ENCODE measurements at places on chromosomes 4 and X.

DNA sequence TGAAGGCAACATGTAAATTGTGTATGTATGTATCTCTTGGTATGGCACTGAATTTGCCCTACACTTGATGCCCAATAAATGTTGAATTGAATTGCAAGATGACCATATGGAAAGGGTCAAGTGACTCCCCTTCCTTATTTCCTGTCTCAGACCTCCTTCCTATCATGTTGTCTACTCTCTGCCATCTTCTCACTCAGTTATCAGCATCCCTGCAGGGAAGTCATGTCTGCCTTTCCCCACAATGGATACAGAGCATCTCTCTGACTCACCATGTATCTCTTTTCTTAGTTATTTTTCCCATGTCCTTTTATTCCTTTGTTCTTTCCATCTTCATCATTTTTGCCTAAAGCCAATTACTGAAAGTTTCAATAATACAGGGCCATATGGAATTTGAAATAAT, 22.5 kb downstream of the BMX start:
- DNase-seq, result no peak

DNA sequence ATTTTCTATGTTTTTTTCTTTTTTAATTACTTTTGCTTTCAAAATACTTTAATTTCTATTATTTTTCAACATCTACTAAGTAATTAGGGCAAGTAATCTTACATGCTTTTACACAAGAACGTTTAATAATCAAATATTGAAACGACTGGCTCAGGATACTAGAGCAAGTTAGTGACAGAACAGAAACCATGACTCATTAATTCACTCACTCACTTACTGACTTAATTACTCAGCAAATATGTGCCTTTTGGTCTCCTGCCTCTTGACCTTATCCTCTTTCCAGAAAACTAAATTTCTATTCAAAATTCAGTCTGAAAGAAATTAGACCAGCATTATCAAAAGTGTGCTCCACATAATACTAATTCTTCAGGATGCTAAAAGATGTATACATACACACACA, 314.9 kb upstream of the TEX13C start:
- DNase-seq, result no peak

DNA sequence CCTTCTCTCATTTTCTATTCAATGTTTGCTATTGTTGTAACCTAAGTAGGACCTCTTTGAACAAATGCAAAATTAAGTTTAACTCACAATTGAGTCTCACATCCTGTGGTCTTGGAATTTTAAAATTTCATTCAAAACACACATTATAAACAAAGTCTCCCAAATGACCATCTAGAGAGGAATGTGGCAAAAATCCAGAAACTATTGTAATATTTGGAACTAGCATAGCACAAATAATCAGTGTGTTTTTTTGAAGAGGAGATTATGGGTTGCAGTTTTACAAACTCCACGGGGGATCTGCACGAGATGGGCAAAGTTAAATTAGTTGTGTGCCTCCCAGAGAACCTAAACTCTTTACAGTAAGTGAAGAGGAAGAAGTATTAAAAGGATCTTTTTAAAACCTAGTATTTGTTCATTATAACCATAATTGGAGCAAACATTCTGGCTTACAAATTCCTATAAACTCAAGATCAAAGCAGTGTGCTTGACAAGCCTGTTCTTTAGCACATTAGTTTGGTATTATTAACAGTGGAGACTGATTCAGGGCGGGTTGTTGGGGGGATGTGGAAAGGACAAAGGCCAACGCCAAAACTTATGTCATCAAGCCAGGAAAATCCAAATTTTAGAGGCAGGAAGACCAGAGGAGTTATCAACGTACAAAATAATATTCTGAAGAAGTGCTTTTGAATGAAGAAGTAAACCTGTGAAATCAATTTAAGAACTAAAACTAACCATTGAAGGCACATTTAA, 22.4 kb upstream of the RBPJ start:
- DNase-seq, result no peak

- DNase-seq, result no peak
Observed at GRCh38 chr4:41575207-41575606, 37.2 kb downstream of the LIMCH1 start.

DNA sequence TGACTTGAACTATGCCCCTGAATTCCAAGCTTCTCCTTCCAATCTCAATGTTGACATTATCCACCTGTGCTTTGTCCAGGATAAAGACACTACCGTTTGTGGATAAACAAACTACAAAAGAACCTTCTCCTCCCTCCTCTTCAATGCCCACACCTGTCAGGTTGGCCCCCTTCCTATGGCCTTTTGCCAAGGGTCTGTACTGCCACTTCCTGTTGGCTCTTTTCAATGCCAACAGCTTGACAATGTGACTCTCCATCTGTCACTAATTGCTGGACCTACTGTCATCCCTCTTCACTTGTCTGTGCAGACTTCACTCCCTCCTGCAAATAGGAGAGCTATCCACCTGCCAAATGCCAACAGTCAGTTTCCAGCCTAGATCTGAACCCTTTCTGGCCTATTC, 35.8 kb upstream of the MID1 start:
- no peak for DNase-seq

- DNase-seq, result no peak
Observed at GRCh38 chr4:59068722-59069418, 1958.7 kb upstream of the IGFBP7 start.

DNA sequence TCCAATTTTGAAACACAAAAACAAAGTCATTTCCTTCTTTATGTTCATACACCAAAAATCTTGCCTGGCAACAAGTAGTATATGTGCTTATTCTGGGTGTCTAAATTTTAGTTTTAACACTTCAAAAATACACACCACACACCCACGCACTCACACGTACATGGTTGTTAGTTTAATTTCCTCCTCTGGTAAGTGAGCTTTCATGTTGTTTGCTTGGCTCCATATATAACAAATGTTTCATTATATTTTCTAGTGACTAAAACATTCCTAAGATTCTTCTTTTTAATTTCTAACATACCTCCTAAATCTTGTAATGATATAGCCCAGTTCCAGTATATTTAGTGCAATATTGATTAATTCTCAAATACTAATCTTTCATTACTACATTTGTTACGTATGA, 80.9 kb downstream of the PRDM5 start:
- no peak for DNase-seq

- DNase-seq, result no peak
Observed at GRCh38 chr4:90875791-90876190, 748.6 kb downstream of the CCSER1 start.

DNA sequence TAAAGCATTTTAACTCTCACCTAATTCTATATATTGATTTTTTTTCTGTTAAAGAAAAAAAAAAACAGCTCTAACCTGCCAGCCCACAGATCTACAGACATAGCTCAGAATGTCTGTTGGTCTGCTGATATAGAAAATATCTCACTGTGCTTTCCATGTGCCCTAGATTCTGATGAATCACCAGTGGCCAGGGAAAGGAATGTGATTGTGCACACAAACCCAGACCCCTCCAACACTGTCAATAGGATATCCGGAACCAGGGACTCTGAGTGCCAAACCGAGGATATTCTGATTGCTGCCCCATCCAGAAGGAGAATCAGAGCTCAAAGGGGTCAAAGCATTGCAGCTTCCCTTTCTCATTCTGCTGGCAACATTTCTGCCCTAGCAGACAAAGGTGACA, 12.1 kb upstream of the SCML1 start:
- DNase-seq, result no peak

DNA sequence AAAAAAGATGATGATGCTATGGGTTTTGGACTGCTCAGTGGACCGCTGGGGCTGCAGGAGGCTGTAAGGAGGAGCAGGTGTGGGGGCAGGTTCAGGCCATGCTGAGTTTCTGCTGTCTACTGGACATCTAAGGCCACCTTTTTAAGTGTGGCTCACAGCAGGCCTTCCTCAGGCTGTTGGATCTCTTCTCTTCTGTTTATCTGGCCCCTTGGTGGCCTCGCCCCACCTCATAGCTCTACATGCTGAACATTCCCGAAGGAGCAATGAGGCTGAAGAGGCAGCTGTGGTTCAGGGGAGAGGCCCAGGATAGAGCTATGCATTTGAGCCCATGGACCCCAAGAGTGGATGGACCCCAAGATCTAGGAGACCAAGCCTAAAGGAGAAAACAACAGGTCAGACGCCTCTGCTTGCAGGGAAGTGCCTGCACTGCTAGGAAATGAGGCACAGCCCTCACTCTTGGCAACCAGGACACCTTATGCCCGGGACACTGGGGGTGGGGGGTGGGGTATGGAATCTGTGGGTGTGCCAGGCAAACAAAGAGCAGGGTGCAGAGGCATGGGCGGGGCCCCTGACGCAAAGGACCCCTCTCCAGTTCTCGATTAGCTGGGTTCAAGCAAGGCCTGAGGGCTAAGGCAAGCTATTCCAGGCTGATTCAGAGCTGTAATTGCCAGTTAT, 168.9 kb downstream of the BCOR start:
- DNase-seq, result no peak

DNA sequence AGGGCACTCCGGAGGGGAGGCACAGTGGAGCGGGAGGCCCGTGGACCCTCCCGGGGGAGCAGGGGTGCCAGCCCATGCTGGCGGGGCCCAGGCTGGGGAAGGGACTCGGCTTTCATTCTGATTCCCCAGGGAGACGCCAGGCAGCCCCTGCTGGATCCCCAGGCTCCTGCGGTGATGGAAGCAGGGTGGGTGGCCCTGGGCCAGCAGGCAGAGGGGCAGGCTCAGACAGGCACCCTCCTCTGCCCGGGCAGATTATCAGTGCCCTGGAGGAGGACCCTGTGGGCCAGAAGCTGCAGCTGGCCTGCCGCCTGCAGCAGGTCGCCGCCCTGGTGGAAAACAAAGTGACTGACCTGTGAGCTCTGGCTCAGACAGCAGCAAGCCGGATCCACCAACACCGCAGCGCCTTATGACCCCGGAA, 2.1 kb upstream of the SRPK3 start:
- DNase-seq, result no peak

- DNase-seq, result no peak
Observed at GRCh38 chrX:2430265-2430825, 70.4 kb downstream of the DHRSX start.

DNA sequence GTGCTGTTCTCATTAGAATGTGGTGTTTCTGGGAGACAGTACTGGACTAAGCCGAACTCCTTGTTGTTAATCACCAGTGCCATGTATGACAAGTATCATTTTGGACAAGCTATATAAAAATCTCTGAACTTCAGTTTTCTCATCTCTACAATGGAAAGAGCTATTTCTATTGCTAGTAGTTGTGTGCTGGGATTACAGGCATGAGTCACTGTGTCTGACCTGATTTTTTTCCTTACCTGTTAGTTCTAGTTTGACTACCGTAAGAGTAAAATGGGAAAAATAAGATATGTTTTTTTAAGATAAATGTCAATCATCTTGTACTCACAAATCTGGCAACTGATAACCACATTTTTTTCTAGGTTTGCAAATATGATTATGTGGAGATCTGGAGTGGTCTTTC, 192.3 kb downstream of the TLL1 start:
- no peak for DNase-seq

DNA sequence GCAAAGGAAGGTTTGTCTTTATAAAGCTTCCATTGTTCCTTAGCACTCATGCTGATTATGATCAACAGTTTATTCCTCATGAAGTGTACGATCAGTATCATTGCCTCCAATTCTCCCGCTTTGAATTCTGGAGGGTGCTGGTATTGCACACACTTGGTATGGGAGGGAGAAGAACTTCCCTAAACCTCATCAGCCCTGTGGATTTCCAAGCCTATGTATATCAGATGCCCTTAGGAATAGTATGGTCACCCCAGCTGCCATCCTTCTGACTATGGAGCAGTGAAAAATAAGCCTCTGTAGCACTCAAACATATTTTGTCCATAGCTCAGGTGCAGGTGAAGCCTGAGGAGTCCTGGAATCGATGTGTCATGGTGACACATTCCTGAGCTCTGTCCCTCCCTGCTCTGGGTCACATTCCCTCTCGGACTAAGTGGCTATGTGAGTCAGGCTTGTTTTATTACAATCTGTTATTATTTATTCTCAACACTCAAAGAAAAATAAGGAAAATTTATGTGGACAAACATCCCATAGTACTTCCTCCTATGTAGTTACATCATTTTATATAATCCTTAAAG, 2.0 kb upstream of the ZDHHC9 start:
- DNase-seq, result no peak

GRCh38 chr4:21954916-21955315, 6.3 kb upstream of the KCNIP4 start:
- DNase-seq, result no peak

GRCh38 chr4:142547974-142548373, 298.1 kb downstream of the INPP4B start:
- DNase-seq, result no peak

- no peak for DNase-seq
Observed at GRCh38 chrX:150258463-150259430, 104.4 kb upstream of the MAMLD1 start.

DNA sequence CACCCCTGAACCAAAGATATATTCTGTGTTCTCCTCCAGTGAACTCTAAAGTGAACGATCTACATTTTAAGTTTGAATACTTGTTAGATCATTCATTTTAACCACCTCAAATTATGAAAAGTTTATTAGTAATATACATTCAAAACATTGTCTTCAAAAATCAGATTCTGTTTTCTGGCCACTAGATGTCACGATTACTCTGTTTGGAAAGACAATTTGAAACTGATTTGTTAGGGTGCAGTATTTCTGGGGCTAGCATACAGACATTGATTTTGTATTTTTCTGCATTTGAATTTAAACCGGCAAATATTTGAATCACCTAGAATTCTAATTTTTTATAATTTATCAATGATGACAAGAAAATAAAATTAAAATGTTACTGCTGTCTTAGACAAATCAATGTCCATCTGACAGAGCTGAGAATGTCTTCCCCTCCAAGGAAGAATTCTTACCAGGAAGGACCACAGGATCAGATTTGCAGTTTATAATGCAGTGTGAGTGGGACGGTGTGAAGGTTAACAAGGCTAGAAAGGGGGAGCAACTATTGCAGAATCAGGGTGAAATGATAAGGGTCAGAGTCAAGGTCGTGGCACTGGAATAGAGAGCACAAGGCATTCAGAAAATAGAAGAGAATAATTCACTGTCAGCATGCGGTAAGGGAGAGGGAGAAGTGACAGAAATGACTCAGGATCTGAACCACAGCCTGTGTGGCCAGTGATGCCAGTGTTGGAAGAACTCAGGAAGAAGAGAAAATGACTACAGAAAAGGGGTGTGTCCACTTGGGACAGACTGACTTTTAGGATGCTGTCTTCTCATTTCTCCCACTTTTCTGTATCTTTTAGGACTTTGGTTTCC, 91.6 kb downstream of the ANXA10 start:
- DNase-seq, result peak; percentile 18

DNA sequence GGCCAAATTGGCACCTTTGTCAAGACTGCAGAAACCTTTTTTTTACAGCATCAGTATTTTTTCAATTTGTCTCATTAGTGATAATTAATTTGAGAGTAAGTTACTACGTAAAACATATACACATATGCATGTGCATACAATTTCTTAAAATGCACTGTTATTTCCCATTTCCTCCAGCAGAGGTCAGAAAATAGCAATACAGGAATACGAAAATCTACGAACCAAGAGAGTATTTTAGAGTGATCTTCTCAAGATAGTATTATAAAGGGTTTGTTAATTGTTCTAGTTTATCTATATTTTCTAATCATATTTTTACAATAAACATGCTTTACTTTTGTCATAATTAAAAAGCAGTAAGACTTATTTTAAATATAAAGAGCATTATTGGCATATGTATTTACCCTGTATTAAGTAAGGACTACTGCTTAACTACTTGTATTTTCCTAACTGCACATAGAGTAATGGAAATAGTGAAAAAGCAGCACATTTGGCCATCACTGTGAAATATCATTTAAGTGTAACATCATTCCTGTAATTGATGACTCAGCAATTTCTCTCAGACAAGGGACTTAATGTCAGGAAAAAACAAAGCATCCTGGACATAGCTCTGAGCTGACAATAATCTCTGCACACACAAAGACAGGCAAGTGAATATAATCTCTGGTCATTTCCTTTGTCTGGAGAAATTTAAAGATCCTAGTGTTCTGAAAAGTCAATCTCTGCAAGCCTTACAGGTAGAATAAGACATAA, 45.6 kb downstream of the MAOB start:
- peak; percentile 2 for DNase-seq

Measured in OCI-LY7 (cell line).